ENCODE measurements at places on chromosomes 12 and 14.

DNA sequence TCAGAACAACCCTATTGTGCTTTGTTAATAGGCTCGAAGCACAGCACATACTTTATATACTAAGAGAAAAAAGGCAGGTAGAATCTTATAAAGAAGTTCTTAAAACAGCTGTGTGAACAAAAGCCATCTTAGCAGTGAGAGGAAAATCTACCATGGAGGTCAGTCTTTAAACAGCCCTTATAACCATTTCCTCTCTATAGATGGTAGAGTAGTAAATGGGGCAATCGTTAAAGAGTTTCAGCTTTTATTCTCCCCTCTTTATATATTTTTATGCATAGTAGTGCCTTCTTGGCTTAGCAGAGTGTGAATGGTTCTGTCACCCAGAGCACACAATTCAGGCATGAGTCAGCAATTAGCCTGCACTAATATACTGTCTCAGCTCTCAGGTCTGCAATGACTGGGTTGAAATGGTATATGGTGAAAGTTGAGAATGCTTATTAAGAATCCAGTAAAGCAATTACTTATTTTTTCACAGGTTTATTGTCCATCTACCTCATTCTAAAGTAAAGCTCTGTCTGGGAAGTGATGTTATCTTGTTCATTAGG, 305.0 kb downstream of the NELL2 start:
- no peak for DNase-seq

DNA sequence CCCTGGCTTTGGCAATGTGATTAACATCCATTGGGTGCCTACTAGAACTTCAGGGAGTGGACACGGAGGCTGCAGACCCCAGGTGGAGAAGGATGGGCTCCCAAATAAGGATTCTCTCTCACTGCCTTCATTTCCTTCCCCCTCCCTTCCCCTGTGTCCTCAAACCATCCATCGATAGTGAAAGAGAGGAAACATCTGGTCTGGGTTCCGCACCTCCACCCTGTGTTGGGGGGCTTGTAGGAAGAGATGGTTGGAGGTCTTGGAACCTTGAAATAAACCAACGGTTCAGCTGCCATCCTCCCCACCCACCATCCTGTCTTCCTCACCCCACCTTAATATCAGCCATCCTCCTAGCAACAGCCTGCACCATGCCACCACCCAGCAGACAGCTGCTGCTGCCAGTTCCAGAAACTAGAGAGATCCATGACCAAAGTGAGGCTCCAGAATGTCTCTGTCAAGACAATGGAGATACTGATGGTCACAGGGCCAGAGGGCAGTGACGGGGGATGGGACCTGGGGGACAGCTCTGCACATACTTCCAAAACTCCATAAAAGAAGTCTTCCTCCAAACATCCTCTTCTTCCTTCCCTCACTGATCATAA, 153.1 kb upstream of the CCND2 start:
- DNase-seq, result no peak

DNA sequence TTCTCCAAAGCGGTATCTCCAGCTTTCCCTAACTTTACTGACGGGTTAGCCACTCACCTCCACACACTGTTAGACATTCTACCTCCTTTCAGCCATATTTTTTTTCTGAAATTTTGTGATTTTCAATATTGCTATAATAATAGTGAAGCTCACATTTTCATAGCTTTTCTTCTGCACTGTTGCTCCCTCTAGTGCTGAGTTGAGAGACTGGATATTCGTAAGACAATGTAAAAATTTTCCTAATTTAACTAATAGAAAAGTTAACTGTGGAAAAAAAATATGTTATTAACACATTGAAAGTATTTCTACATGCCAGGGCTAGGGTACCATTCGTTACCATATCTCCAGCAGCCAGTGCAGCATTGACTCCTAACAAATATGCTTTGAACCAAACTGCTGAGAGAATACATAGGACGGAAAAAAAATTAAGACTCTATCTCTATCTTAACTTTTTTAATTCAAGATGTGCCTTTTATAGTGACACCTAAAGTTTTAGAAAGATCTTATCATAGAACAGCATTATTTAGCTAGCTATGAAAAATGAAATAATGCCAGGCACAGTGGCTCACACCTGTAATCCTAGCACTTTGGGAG, 48.7 kb upstream of the ABCC9 start:
- no peak for DNase-seq

DNA sequence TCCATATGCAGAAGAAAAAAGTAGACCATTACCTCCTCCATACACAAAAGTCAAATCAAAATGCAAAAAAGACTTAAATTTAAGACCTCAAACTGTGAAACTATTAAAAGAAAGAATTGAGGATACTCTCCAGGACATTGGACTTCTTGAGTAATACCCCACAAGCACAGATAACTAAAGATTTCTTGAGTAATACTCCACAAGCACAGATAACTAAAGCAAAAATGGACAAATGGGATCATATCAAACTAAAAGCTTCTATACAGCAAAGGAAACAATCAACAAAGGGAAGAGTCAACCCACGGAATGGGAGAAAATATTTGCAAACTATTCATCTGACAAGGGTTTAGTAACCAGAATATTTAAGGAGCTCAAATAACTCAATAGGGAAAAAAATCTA, 427.9 kb downstream of the CCDC91 start:
- DNase-seq, result no peak

GRCh38 chr12:110725267-110725666, 17.4 kb downstream of the PPP1CC start:
- no peak for DNase-seq

DNA sequence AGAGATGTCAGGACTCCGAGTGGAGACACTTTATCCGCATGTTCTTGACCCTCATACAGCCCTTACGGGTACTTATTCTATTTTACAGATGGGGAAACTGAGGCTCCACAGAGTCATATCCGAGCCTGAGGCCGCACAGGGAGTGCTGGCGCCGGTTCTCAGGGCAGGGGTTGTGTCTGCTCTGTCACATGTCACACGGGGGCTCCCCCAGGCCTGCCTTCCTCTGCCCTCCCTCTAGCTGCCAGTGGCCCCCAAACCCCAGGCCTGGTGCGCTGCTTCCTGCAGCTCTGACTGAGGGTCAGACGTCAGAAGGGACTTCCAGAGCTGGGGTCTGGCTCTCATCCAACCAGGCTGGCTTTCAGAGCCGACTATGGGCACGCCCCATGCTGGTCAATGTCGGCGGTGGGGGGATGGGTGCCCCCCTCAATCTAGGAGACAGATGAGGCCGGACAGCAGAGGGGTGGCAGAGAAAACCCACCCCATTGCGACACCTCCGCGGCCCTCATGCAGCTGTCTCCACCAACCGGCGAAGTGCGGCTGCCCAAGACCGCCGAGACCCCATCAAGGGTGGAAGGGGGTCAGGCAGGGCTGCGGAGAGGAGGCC, 811 bp upstream of the INF2 start:
- no peak for DNase-seq

GRCh38 chr12:53927220-53928029, 11.2 kb upstream of the HOXC13 start:
- no peak for DNase-seq

DNA sequence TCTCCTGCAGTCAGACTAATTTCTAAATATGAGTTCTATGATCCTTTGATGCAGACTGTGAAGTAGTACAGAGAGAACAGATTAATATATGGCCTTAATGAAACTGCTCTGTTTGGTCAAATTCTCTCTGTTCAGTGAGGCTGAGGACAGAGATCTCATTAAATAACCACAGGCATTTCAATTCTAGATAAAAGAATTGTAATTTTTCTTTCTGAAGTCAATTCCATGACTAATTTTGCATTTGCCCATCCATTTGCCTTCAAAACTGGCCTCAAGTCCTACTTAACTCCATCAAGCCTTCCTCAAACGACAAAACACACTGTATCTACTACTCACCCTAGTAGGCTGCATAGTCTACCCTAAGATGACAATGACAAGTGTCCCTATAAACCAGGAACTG, 67.1 kb downstream of the DUSP16 start:
- no peak for DNase-seq

- DNase-seq, result no peak
These were observed 9.3 kb downstream of the STK38L start for GRCh38 chr12:27253347-27253746.

DNA sequence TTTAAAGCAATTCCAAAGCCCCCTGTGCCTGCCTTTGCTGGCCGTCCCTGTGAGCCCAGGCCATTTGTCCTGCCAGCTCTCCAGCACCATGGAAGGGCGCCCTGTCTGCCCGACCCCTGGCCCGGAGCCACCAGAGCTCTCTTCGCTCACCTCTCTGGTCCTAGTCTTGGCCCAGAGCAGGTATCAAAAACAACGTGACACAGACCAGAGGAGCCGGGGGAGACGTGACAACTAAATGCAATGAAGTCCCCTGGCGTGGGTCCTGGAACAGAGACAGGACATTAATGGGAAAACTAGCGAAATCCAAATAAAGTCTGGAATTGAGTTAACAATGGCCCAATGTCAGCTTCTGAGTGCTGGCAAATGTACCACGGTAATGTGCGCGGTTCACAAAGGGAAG, 83.2 kb upstream of the DIO3 start:
- no peak for DNase-seq

DNA sequence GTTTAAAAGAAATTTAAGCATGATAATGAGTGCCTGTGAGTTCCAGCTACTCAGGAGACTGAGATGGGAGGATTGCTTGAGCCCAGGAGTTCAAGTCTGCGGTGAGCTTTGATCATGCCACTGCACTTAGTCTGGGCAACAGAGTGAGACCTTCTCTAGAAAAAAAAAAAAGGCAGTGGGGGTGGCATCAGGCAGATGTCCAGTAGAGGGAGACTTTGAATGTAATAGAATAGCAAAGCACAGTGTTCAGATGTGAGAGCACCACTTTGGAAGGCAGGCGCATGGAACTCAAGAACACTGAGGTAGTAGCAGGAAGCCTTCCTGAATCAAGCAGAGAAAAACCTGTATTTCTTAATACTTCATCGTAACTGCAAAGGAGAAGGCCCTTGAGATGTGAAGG, 394.5 kb upstream of the GARIN6 start:
- DNase-seq, result no peak

GRCh38 chr14:24659916-24660570, 26.1 kb upstream of the GZMB start:
- DNase-seq, result no peak

GRCh38 chr14:55146425-55146824, 17.4 kb downstream of the LGALS3 start:
- no peak for DNase-seq

DNA sequence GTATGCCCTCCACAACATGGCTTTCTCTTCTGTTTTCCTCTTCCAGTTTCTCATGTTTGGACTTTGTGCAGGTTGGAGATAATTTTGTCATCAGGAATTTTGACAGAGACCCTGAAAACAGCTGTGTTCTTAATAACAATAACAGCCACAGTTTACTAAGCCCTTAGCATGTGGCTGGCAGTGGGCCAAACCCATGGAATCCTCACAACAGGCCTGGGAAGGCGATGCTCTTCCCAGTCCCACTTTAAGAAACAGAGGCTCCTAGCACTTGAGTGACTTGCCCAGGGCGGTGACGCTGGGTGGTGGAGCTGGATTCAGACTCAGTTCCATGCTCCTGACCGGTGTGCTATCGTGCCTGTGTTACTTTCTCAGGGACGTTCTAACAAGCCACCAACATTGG, 20.1 kb upstream of the PLEKHG3 start:
- no peak for DNase-seq

- no peak for DNase-seq
These were observed 11.7 kb downstream of the RACGAP1 start for GRCh38 chr12:50013361-50014147.

DNA sequence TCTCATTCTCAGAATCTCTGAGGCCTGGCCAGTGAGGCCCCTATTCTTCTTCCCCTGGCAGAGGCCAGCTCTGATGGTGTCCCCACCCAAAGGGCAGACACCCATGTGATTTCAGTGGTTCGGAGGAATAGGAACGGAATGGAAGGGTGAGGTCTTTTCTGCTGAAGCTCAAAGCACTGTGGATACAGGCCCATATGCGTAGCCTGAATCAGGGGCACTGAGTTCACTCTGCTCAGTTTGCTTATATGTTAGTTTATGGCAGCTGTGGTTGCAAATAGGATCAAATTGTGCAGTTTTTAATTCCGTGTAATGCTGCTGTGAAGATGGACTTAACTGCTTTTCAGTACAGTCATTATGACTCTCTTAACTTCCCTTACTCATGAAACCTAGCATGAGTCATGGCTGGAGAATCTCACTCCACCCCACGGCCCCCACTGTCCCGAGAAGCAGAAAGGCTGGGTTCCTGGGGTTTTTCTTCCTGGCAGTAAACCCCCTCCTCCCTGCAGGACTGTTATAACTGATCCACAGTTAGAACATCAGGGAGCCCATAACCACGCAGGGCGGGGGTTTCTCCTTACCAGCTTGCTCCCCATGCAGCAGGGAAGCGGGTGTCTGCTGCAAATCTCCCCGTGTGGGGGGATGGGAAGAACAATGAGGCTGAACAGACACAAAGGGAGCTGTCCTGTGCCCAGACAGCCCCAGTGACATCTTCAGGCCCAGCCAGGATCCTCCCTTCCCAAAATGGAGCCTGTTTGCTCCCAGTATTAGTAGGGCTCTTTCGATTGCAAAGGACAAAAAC, 122.7 kb downstream of the SLC38A6 start:
- no peak for DNase-seq
